ENCODE measurements at places on chromosomes 2 and 18.

GRCh38 chr2:55014962-55015939 lies 35.0 kb downstream of the RTN4 start:
- no peak for DNase-seq

GRCh38 chr2:27615316-27615715 lies 13.5 kb downstream of the CCDC121 start:
- DNase-seq = no peak

- DNase-seq = no peak
Measured at GRCh38 chr2:237671466-237672138, 44.2 kb downstream of the LRRFIP1 start.

- no peak for DNase-seq
Measured at GRCh38 chr2:71746946-71747501, 293.7 kb downstream of the DYSF start.
